Gastrocnemius medialis (tissue), 4 donors: ENCODE measurements at places on chromosomes 11 and 22. TPM values are rescaled to one million over a fixed set of nuclear protein-coding genes. Genes with fewer than 3 reads are reported as not detected.
A peak's percentile ranks its signal among the peaks of the same experiment; 100 is the strongest.

- H3K27ac ChIP-seq: peak overlapping the region; percentile 92
- H3K36me3 ChIP-seq: no peaks in the 10 kb centered on the region
- peaks cover 41% of the 10 kb centered on the region for H3K4me1 ChIP-seq
- H3K27me3 ChIP-seq: no peaks in the 10 kb centered on the region
- H3K4me3 ChIP-seq: no peak overlapping the region
- DNase-seq: no peak
These were observed 2.6 kb downstream of the SAMM50 start for GRCh38 chr22:43957871-43958270.

CEP126 gene
- total RNA-seq: 0.63 TPM

TUBA8 gene
- total RNA-seq: 86.7 TPM

DNA sequence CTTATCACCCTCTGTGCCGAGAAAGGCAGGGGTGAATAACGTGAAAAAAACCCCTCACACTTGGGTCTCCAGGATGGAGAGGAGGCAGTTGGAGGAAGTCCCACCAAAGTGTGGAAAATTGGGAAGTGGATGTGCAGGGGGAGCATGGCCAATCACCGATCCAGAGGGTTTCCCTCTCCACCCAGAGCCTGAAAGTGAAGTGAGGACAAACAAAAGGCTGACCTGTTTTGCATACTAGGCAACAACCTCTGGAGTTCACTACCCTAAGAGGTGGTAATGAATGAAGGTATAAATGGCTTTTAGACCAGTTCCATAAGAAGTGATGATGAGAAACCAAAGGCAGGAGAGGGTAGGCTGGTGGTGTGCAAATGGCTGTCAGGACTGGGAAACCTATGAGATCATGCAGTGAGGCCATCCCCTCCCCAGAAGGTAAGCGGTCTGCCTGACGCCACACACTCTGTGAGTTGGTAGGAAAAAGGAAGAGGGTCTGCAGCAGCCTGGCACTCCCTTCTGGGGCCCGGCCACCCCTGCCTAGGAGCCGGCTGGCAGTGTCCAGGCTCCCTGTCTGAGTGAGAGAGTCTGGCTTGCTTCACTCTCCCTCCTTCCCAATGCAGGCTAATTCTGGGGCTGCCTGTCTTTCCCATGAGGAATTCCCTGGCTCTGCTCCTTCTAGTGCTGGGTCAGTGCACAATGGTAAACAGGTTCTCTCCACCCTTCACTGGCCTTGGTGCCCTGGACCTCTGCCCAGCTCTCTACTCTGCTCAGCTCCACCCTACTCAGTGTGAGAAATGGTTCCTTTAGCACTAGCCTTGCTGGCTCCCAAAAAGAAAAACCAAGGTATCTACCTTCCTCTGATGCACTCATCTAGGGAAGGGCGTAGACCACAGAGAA lies 15.6 kb downstream of the TBC1D10A start:
- no peaks in the 10 kb centered on the region for H3K27me3 ChIP-seq
- no peaks in the 10 kb centered on the region for H3K36me3 ChIP-seq
- peak; percentile 69 for DNase-seq
- no peak overlapping the region for H3K4me3 ChIP-seq
- peaks cover 61% of the 10 kb centered on the region for H3K4me1 ChIP-seq

MLC1 gene
- total RNA-seq: not detected

DNA sequence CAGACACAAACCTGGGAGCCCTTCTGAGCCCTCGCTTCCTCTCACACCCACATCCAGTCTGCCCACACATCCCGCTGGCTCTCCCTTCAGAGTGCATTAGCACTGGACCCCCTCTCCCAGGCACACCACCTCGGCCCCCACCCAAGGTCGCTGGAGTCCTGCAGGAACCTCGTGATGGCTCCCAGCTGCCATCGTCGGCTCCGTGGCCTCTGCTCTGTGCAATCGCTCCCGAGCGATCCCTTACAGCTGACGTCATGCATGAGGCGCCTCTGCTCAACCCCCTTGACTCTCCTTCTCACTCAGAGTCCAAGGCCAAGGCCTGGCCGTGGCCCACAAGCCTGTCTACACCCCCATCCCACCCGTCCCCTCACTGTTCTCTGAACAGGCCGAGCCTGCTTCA lies 183.9 kb downstream of the EFCAB6 start:
- H3K4me3 ChIP-seq: no peak overlapping the region
- H3K27ac ChIP-seq: no peak overlapping the region
- DNase-seq: no peak
- no peaks in the 10 kb centered on the region for H3K4me1 ChIP-seq

GRCh38 chr11:31141789-31142188 lies 227.8 kb downstream of the DCDC1 start:
- no peak for DNase-seq
- H3K36me3 ChIP-seq: no peaks in the 10 kb centered on the region
- H3K27ac ChIP-seq: no peak overlapping the region
- H3K4me3 ChIP-seq: no peak overlapping the region
- H3K4me1 ChIP-seq: no peaks in the 10 kb centered on the region
- H3K27me3 ChIP-seq: no peaks in the 10 kb centered on the region

DNA sequence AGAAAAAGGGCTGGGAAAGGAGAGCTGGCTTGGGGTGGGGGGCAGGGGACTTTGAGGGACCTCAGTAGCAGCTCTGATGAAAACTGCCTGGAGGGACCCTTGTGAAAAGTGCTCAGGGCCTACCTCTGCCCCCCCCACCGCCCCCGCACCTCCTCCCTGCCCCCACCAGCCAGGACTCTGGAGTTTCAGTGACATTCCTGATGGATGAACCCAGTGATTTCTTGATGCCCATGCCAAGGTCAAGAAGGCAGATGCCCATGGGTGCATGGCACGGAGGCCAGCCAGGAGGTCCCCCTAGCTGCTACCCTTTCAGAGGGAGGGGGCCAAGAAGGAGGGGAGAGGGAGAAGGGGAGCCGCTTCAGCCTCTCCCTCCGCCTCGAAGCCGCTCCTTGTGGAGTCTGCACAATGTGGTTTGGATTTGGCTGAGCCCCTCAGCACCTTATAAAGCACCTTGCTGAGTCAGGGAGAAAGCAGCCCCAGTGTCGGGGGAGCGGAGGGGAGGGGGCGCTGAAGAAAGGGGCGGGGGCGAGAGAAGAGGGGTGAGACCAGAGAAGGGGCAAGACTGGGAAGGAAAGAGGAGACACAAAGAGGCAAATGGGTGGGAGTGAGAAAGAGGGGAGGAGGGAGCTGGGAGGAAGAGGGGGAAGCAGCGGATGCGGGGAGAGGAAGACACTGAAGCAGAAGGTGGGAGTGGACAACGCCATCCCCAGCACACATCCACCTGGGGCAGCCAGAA lies 2.1 kb upstream of the CLCF1 start:
- H3K36me3 ChIP-seq: no peaks in the 10 kb centered on the region
- no peak overlapping the region for H3K4me3 ChIP-seq
- no peak overlapping the region for H3K27ac ChIP-seq
- H3K4me1 ChIP-seq: peaks cover 13% of the 10 kb centered on the region
- peaks cover 28% of the 10 kb centered on the region for H3K27me3 ChIP-seq

MRGPRX4 gene
- not detected for total RNA-seq

DNA sequence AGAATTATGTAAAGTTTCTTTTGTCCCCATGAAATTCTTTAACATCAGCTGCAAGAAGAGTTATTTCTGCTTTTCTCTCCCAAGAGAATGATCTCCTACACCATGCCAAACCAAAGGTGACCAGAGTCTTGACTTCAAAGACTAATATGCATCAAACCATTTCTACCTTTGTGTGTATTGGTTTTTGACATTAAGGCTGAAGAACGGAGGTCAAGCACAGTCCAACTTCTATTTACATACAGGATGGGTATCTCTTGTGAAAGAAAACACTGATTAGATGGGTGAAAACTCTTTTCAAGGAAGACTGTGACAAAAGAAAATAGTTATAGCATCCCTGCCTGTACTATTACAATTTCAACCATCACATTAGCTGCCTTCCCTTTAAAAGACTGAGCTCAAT lies 256.3 kb downstream of the CADM1 start:
- no peaks in the 10 kb centered on the region for H3K36me3 ChIP-seq
- no peaks in the 10 kb centered on the region for H3K4me1 ChIP-seq
- DNase-seq: no peak
- H3K27me3 ChIP-seq: no peaks in the 10 kb centered on the region

- H3K4me1 ChIP-seq: no peaks in the 10 kb centered on the region
- no peaks in the 10 kb centered on the region for H3K27me3 ChIP-seq
- no peak for DNase-seq
- H3K4me3 ChIP-seq: no peak overlapping the region
These were observed 35.5 kb upstream of the CD82 start for GRCh38 chr11:44529895-44530412.

GRCh38 chr11:75777461-75778110 lies 9.0 kb downstream of the DGAT2 start:
- no peak overlapping the region for H3K4me3 ChIP-seq
- no peak for DNase-seq
- no peak overlapping the region for H3K27ac ChIP-seq
- H3K27me3 ChIP-seq: no peaks in the 10 kb centered on the region
- no peaks in the 10 kb centered on the region for H3K36me3 ChIP-seq

GUCY1A2 gene
- 5.3 TPM for total RNA-seq

DNA sequence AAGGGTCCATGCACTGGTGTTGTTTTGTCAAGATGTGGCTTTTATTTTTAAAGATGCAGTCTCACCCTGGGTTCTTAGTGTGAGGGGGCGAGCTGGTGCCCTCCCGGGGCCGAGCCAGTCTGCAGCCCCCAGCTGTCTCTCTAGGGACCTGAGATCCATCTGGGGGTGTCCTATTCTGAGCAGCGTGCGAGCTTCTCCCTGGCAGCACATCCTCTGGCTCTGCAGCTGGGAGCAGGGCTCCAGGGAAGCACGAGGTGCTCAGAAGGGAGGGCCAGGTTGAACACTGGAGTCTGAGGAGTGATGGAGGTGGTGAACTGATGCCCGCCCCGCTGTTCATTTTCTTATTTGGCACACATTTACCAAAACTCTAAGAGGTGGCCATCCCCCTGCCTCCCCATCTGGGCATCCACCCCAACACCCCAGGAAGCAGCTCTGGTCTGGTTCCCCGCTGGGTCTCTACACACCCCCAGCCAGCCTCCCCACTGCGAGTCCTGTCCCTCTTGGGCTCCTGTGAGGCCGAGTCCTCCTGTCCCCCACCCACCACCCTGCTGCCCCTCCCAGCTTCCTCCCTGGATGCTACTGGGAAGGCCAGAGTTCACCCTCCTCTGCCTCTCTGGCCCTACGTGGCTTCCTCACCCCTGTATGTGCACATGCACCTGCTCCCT lies 956.4 kb downstream of the BRD1 start:
- H3K27ac ChIP-seq: no peak overlapping the region
- H3K27me3 ChIP-seq: no peaks in the 10 kb centered on the region
- no peak overlapping the region for H3K4me3 ChIP-seq
- H3K4me1 ChIP-seq: no peaks in the 10 kb centered on the region

CCDC15 gene
- total RNA-seq: not detected

DNA sequence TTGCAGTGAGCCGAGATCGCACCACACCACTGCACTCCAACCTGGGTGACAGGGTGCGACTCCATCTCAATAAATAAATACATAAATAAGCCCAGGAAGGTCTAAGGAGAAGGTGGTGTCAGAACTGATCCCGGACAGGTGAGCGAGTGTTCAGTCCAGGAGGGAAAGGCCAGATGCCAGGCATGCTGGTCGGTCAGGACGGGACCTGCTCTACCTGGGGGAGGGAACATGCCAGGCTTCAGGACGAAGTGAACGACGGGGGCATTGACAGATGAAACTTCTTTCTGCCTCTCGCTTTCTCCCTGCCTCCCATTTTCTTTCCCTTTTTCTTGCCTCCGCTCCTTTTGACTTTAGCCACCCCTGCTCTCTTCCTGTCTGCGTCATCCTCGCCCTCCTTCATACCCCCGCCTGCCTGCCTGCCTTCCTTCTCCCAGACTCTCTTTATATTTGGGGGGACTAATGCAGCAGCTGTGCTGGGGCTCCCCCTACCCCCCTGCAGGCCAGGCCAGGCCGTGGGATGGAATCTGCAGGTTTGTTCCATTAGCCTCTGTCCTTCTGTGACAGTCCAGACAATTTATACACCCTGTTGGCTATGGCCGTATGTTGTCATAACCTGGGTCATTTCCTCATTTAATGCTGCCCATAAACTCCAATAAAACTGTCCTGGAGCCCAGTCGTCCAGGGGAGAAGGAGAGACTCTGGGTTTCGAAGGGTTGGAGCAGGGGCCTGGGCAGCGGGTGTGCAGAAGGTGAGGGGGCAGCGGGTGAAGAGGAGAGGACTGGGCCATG lies 209.2 kb upstream of the TBCEL start:
- no peak overlapping the region for H3K27ac ChIP-seq
- H3K4me3 ChIP-seq: no peak overlapping the region
- H3K36me3 ChIP-seq: no peaks in the 10 kb centered on the region
- H3K4me1 ChIP-seq: no peaks in the 10 kb centered on the region
- no peak for DNase-seq

GRCh38 chr11:114440971-114441763 lies 1.9 kb downstream of the REXO2 start:
- H3K4me3 ChIP-seq: peak overlapping the region; percentile 95
- H3K36me3 ChIP-seq: no peaks in the 10 kb centered on the region
- DNase-seq: no peak
- peak overlapping the region; percentile 89 for H3K27ac ChIP-seq
- peaks cover 8% of the 10 kb centered on the region for H3K4me1 ChIP-seq
- no peaks in the 10 kb centered on the region for H3K27me3 ChIP-seq

GRCh38 chr11:2277008-2277346 lies 6.6 kb upstream of the ASCL2 start:
- peaks cover 4% of the 10 kb centered on the region for H3K27me3 ChIP-seq
- no peak overlapping the region for H3K4me3 ChIP-seq
- no peak for DNase-seq
- no peaks in the 10 kb centered on the region for H3K4me1 ChIP-seq

OR51I2 gene
- total RNA-seq: not detected

GRCh38 chr22:45966895-45967365 lies 10.0 kb downstream of the WNT7B start:
- no peaks in the 10 kb centered on the region for H3K36me3 ChIP-seq
- H3K4me1 ChIP-seq: peaks cover 12% of the 10 kb centered on the region

DNA sequence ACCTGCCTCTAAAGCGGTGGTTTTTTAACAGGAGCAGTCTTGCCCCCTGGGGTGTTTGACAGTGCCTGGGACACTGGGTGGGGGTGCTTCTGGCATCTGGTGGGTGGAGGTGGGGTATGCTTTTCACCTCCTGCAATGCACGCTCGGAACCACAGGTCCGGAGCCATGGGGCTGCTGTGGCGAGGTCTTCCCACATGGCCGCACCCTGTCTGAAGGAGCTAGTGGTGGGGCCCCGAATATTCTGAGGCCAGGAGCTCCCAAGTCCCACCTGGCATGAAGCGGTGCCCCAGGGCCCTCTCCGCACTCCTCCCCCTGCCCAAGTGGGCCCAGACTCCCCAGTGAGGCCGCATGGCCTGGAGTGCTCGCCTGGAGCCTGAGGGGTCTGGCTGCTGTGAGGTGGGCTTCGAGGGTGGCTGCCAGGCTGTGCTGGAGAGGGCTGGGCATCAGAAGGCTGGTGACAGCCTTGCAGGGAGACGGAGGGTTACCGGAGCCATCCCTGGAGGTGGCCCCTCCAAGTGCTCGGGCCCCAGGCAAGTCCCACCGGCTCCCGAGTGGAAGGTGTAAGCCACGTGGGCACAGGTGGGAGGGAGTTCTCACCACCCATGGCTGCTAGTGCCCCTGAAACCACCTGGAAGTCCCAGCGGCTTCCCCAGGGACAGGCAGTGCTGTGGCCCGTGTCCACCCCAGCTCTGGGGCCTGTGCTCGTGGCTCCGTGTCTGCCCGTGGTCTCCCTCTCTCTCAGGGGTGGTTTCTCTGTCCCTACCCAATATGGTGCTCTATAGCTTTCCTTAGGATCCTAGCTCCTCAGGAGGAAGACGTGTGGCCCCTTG lies 15.1 kb downstream of the TBX1 start:
- H3K27me3 ChIP-seq: no peaks in the 10 kb centered on the region
- no peak for DNase-seq
- H3K36me3 ChIP-seq: no peaks in the 10 kb centered on the region
- no peak overlapping the region for H3K27ac ChIP-seq

GRCh38 chr11:19978668-19979518 lies 181.4 kb downstream of the DBX1 start:
- no peak for DNase-seq
- no peaks in the 10 kb centered on the region for H3K36me3 ChIP-seq
- no peaks in the 10 kb centered on the region for H3K27me3 ChIP-seq
- no peak overlapping the region for H3K27ac ChIP-seq
